ENCODE measurements at places on chromosomes 7 and 10. TPM values are rescaled to one million over a fixed set of nuclear protein-coding genes. Genes with fewer than 3 reads are reported as not detected.

The TRIM73 gene
- 1.4 TPM for total RNA-seq

The EPO gene
- not detected for total RNA-seq

The LIPK gene
- not detected for total RNA-seq

The ATG9B gene
- 0.13 TPM for total RNA-seq

The TMEM229A gene
- total RNA-seq = 0.24 TPM

The ELAPOR2 gene
- 8.9 TPM for total RNA-seq

The KLF6 gene
- total RNA-seq = 83.1 TPM

The MYL10 gene
- total RNA-seq = not detected

The AKR1C8 gene
- 0.86 TPM for total RNA-seq

The TEX36 gene
- not detected for total RNA-seq

The BUB3 gene
- total RNA-seq = 30.6 TPM

The RNF32 gene
- 0.38 TPM for total RNA-seq

The FKBP6 gene
- not detected for total RNA-seq

The NKX1-2 gene
- total RNA-seq = not detected

The PVRIG gene
- total RNA-seq = not detected

The SLC18A3 gene
- total RNA-seq = not detected

The LRRC18 gene
- total RNA-seq = not detected

The ACSM6 gene
- 0.30 TPM for total RNA-seq

The TAX1BP1 gene
- 149 TPM for total RNA-seq

The UBN2 gene
- 20.2 TPM for total RNA-seq

The SPDYE16 gene
- not detected for total RNA-seq

The NEUROG3 gene
- not detected for total RNA-seq

The SRI gene
- 69.0 TPM for total RNA-seq

The GDF10 gene
- total RNA-seq = 1.7 TPM

The TUBAL3 gene
- 0.40 TPM for total RNA-seq

The COL26A1 gene
- not detected for total RNA-seq

The SLC13A1 gene
- total RNA-seq = not detected

The CPXM2 gene
- 11.2 TPM for total RNA-seq

The NPTX2 gene
- 0.43 TPM for total RNA-seq

The NAT16 gene
- not detected for total RNA-seq

The SEMA4G gene
- 1.0 TPM for total RNA-seq
